Vagina (tissue), 2 donors: ENCODE measurements at places on chromosomes 5 and 9. TPM values are rescaled to one million over a fixed set of nuclear protein-coding genes. Genes with fewer than 3 reads are reported as not detected.

BAAT gene
- not detected for total RNA-seq

- peaks cover 5% of the 10 kb centered on the region for H3K4me1 ChIP-seq
- H3K36me3 ChIP-seq, result peaks cover 29% of the 10 kb centered on the region
- H3K27ac ChIP-seq, result peak overlapping the region; percentile 96
- no peaks in the 10 kb centered on the region for H3K27me3 ChIP-seq
- no peak for DNase-seq
These were observed 5.3 kb downstream of the KLF4 start for GRCh38 chr9:107484117-107484723.

GRCh38 chr9:68443624-68444023 lies 87.2 kb downstream of the PGM5 start:
- H3K27me3 ChIP-seq, result no peaks in the 10 kb centered on the region
- H3K4me3 ChIP-seq, result no peak overlapping the region
- no peak overlapping the region for H3K27ac ChIP-seq
- H3K36me3 ChIP-seq, result no peaks in the 10 kb centered on the region
- DNase-seq, result no peak
- H3K4me1 ChIP-seq, result no peaks in the 10 kb centered on the region

- DNase-seq, result no peak
- no peak overlapping the region for H3K27ac ChIP-seq
- H3K27me3 ChIP-seq, result no peaks in the 10 kb centered on the region
- no peak overlapping the region for H3K4me3 ChIP-seq
These were observed 149.0 kb upstream of the ITGA1 start for GRCh38 chr5:52638732-52639131.

ZNF367 gene
- 0.74 TPM for total RNA-seq

DNA sequence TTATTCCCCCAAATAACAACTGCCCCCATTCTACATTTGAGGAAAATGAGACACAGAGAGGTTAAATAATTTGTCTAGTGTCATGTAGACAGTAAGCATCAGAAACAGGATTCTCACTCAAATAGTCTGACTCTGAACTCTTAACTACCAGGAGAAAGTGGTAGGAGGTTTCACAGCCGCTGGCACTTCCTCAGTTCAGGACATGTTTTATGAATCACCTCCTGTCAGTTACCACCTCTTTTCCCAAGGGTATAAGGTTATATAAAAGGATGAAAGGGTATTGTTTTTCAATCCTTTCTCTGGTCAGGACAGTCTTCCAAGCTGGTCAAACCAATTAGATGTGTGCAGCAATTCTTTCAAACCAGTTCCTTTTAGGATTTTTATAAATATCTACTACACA lies 52.1 kb downstream of the TSSK1B start:
- no peak overlapping the region for H3K27ac ChIP-seq
- H3K27me3 ChIP-seq, result no peaks in the 10 kb centered on the region
- H3K4me1 ChIP-seq, result peaks cover 8% of the 10 kb centered on the region
- DNase-seq, result no peak
- no peaks in the 10 kb centered on the region for H3K36me3 ChIP-seq

EIF4EBP3 gene
- total RNA-seq, result 38.1 TPM

GRCh38 chr9:135908754-135909204 lies 1.4 kb upstream of the CAMSAP1 start:
- no peaks in the 10 kb centered on the region for H3K36me3 ChIP-seq
- no peak for DNase-seq
- peak overlapping the region; percentile 61 for H3K4me3 ChIP-seq
- H3K4me1 ChIP-seq, result peaks cover 31% of the 10 kb centered on the region
- H3K27ac ChIP-seq, result peak overlapping the region; percentile 65
- no peaks in the 10 kb centered on the region for H3K27me3 ChIP-seq

DNA sequence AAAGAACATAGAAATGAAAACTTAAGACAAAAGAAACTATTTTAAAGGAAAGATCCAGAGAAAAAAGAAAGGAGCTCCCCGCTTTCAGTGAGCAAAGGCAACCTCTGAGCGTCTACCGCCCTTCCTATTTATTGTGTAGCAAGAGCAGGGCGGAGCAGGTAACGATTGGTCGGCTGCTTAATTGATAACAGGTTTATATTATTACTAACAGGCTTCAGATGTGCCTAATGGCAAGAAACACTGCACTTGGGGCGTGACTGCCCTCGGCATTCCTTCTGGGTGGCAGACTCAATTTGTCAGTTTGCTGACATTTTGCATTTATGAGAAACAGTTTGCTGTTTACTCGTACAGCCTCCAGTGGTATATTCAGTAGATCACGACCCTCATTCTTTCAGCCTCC lies 482.7 kb upstream of the C9orf72 start:
- no peak overlapping the region for H3K27ac ChIP-seq
- H3K36me3 ChIP-seq, result no peaks in the 10 kb centered on the region
- DNase-seq, result no peak
- no peaks in the 10 kb centered on the region for H3K27me3 ChIP-seq

GRCh38 chr9:79164406-79164805 lies 407.4 kb upstream of the TLE4 start:
- H3K27me3 ChIP-seq, result no peaks in the 10 kb centered on the region
- H3K27ac ChIP-seq, result no peak overlapping the region
- H3K36me3 ChIP-seq, result no peaks in the 10 kb centered on the region
- H3K4me1 ChIP-seq, result peaks cover 18% of the 10 kb centered on the region
- DNase-seq, result no peak

GRCh38 chr9:129245276-129245675 lies 67.2 kb upstream of the IER5L start:
- H3K4me1 ChIP-seq, result peaks cover 4% of the 10 kb centered on the region
- no peak overlapping the region for H3K27ac ChIP-seq
- no peak overlapping the region for H3K4me3 ChIP-seq
- no peaks in the 10 kb centered on the region for H3K27me3 ChIP-seq

GRCh38 chr5:14449052-14449661 lies 132.4 kb upstream of the OTULINL start:
- H3K4me3 ChIP-seq, result no peak overlapping the region
- H3K36me3 ChIP-seq, result no peaks in the 10 kb centered on the region
- no peak for DNase-seq
- H3K27ac ChIP-seq, result peak overlapping the region; percentile 79
- H3K4me1 ChIP-seq, result peaks cover 66% of the 10 kb centered on the region
- no peaks in the 10 kb centered on the region for H3K27me3 ChIP-seq

DNA sequence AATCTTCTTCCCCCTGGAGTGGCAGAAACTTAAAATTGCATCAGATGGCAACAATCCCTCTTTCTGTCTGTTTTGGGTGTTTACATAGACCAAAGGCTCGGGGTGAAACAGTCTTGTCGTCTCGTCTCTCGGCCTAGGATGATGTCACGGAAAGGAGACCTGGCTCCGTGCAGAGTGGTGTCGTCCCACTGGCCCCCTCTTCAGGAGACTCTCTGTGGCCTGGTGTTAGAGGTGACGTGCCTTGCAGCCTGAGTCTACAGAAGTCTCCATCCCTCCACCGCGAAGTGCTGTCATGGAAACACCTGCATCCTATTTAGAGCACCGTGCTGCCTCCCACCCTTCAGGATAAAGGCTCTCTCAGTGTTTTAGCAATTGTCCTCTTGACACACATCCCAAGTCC lies 409.7 kb downstream of the IRX1 start:
- H3K4me3 ChIP-seq, result no peak overlapping the region
- no peaks in the 10 kb centered on the region for H3K4me1 ChIP-seq
- no peaks in the 10 kb centered on the region for H3K27me3 ChIP-seq
- H3K27ac ChIP-seq, result no peak overlapping the region
- H3K36me3 ChIP-seq, result no peaks in the 10 kb centered on the region

GRCh38 chr5:111223787-111224560 lies at the start of gene CAMK4:
CAMK4 (plus strand) TSS chr5:111224384; CDS start chr5:111224484, 100 bp downstream.
- peaks cover 13% of the 10 kb centered on the region for H3K4me1 ChIP-seq
- H3K36me3 ChIP-seq, result no peaks in the 10 kb centered on the region
- H3K27me3 ChIP-seq, result no peaks in the 10 kb centered on the region
- no peak for DNase-seq
- H3K4me3 ChIP-seq, result peak within 1 kb of the TSS; percentile 66
- peak within 1 kb of the TSS; percentile 53 for H3K27ac ChIP-seq

DNA sequence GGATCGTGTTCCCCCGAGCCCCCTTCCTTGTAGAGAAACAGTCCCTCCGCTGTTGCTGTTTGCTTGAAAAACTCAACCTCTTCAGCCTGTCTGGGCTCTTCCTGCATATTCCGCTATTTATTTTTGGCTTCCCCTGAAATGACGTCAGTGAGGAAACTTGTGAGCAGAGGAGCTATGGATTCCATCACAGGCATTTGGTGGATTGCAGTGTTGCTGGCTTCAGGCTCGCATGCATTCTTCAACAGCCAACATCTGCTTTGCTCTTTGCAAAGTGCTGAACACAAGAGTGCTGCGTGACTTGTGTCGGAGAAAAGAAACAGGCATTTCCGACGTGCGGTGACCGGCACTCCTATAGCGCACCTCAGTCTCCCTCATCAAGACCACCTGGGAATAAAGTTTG lies 232.7 kb downstream of the RFK start:
- H3K4me1 ChIP-seq, result peaks cover 29% of the 10 kb centered on the region
- no peaks in the 10 kb centered on the region for H3K27me3 ChIP-seq
- peak overlapping the region; percentile 64 for H3K27ac ChIP-seq
- no peak for DNase-seq
- H3K36me3 ChIP-seq, result no peaks in the 10 kb centered on the region

TMEM174 gene
- not detected for total RNA-seq

FOXD1 gene
- total RNA-seq, result not detected

DNA sequence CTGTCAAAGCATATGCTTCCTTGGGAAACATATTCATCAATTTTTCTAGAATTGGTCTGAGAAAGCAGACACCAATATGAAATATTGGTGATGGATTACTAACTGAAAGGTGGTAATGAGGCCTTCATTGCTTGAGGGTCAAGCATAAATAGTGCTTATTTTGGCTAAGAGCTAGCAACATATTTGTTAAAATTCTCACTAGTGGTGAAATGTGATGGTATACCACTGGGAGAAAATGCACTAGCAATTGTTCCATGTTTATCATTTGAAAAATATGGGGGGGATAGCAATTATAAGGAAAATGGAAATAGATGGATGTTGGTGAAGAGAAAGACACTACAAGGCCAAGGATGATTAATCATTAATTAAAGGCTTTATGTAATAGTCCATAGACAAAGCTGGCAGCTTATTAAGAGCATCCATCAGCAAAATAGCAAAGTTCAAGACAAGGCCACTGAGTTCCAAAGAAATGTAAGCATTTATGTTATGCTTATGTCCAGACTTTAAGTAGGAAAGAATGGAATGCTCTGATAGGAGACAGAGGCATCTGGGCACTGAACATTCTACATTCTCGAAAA lies 253.7 kb upstream of the PRDM9 start:
- H3K4me1 ChIP-seq, result no peaks in the 10 kb centered on the region
- H3K4me3 ChIP-seq, result no peak overlapping the region
- H3K27ac ChIP-seq, result no peak overlapping the region

FOXD4L4 gene
- not detected for total RNA-seq

DNA sequence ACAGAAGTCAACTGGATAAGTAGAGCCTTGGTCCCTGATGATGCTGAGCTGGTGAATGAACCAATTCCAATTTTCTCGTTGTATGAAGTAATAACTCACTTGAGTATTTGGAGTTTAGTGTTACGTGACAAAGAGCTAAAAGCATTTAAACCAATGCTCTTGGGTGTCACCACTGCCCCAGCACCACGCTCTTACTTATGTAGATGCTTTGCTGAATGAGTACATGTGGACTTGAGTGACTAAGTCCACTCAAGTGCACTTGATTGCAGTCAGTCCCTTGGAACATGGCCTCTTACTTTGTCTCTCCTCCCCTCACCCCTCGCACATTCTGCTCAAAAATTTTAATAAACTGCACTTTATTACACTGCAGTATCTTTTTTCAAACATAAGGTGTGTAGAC lies 184.0 kb downstream of the MAN2A1 start:
- no peaks in the 10 kb centered on the region for H3K36me3 ChIP-seq
- no peaks in the 10 kb centered on the region for H3K4me1 ChIP-seq
- no peak for DNase-seq
- H3K4me3 ChIP-seq, result no peak overlapping the region

SPAG8 gene
- total RNA-seq, result not detected

SPATA31D4 gene
- total RNA-seq, result not detected

DNA sequence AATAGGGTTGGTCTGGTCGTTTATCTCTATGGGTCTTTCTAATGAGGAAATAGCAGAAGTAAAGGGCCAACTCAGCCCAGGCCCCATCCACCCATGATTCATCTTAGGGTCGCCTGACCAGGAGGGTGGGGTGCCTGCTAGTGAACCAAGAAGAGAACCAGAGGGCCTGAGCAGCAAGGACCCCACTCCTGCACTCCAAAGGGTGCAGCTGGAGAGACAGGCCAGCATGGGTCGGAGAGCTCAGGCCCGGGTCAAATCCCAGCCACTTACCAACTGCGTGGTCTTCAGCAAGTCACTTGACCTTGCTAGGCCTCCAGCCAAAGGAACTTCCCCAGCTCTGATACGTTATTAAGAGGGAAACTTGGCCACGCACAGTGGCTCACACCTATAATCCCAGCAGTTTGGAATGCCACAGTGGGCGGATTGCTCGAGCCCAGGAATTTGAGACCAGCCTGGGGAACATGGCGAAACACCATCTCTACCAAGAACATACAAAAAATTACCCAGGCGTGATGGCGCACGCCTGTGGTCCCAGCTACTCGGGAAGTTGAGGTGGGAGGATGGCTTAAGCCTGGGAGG lies 4.3 kb downstream of the BBLN start:
- peaks cover 24% of the 10 kb centered on the region for H3K4me1 ChIP-seq
- H3K36me3 ChIP-seq, result no peaks in the 10 kb centered on the region
- no peak overlapping the region for H3K4me3 ChIP-seq
- H3K27me3 ChIP-seq, result no peaks in the 10 kb centered on the region
- no peak overlapping the region for H3K27ac ChIP-seq

GRCh38 chr5:149936700-149937091 lies 7.9 kb downstream of the PDE6A start:
- H3K27ac ChIP-seq, result no peak overlapping the region
- no peak overlapping the region for H3K4me3 ChIP-seq
- H3K27me3 ChIP-seq, result no peaks in the 10 kb centered on the region
- H3K4me1 ChIP-seq, result peaks cover 21% of the 10 kb centered on the region
- H3K36me3 ChIP-seq, result no peaks in the 10 kb centered on the region

PDZD2 gene
- total RNA-seq, result 42.7 TPM

GRCh38 chr5:173768267-173768806 lies 119.8 kb upstream of the CPEB4 start:
- no peak overlapping the region for H3K27ac ChIP-seq
- H3K27me3 ChIP-seq, result no peaks in the 10 kb centered on the region
- no peak for DNase-seq
